NCI-H774 (cell line): ENCODE measurements at places on chromosomes 3 and 15.

GRCh38 chr15:77180757-77181156, 109.8 kb upstream of the TSPAN3 start:
- no peak for DNase-seq

GRCh38 chr3:13584901-13585300, 36.0 kb downstream of the FBLN2 start:
- no peak for DNase-seq

GRCh38 chr3:123037015-123037375, 9.4 kb upstream of the SEMA5B start:
- no peak for DNase-seq

DNA sequence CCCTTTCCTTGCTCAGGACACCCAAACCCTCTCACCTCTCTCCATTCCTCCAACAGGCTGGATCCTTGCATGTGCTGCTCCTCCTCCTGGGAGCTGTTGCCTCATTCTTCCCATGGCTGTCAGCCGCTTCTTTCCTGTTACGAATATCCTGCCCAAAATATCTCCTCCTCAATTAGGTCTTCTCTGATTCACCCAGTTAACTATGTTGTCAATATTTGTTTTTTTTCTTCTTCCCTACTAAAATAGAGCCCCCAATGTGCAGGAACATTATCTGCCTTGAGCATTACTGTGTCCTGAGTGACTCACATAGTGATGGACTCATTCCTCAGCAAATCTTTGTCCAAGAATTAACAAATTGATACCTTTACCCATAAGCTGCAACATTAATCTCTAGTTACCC, 357.2 kb downstream of the CLSTN2 start:
- no peak for DNase-seq

- peak; percentile 28 for DNase-seq
These were observed 296.8 kb downstream of the DOCK3 start for GRCh38 chr3:50971487-50971924.
